Stimulated activated CD8-positive, alpha-beta memory T cell treated with anti-CD3 and anti-CD28 coated beads, Interleukin-4, amount 100 ng/mL, for 1 hour (primary cell): ENCODE measurements at places on chromosomes 2 and 18.

- no peak for DNase-seq
Measured at GRCh38 chr2:198220763-198221610, 416.6 kb downstream of the PLCL1 start.

DNA sequence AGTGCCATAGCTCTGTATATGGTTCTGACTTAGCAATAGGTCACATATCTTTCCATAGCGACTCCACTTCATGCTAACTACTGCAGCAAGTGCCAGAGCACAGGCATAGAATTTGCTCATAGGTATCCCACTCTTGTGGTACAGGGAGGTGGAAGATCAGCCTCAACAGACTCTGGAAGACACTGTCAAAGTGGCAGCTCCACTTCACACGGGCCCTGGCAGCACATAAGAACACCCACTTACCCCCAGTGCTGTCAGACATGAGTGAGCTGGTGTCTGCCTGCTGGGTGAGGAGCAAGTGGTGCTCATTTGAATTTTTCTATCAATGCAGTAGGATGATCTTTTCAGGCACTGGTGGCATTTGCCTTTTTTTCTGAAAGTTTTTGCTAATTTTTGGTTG lies 48.6 kb downstream of the BCL2L11 start:
- DNase-seq = no peak

DNA sequence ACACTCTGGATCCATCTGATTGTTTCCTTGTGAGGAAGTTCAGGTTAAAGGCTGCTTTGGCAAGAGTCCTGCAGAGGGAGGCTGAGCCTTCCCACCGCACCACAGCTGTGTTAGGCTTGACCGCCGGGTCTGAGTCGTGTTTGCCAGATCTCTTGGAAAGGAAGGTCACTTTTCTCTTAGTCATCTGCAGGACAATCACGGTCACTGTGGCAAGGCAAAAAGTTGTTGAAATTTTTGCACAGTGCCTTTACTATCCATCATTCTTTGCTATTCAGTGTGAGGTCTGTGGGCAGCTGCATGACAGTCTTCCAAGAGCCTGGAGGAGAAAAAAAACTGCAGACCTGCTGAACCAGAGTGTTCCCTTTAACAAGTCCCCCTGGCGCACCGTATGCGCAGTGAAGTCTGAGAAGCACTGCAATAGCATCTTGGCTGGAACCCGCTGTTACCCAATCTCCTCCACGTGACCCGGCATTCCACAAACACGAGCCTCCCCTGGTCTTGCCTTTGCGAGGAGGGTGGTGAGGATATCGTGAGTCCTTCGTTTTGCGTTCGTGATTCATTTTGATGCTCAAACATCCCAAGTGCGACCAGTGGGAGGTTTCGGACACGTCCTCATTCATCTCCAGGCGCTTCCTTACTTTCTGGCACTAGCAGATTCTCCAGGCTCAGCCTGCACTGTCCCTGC lies 23.0 kb downstream of the BIN1 start:
- DNase-seq = no peak

- DNase-seq = no peak
Measured at GRCh38 chr2:48173141-48173540, 266.8 kb upstream of the FBXO11 start.
